ENCODE measurements at places on chromosomes 16 and 17.

- no peak for DNase-seq
These were observed 8.8 kb downstream of the EEF2K start for GRCh38 chr16:22214889-22215288.

DNA sequence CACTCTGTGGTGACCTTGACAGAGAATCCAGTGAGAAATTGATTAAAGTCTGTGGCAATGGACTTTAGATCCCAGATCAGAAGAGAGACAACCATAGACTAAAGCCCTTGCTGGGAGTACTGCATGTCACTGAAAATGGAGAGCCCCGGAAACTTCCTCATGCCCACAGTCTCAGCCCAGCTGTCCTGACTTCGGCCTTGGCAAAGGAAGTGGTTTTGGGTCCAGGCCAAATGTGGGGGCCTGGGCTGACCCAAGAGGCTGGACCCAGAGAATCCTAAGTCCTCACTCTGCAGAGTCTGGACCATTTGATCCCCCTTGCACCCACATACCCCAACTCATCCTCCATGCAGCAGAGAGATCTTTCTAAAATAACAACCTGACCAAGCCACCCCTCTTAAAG, 4.7 kb upstream of the BEAN1 start:
- no peak for DNase-seq

GRCh38 chr16:10122546-10122945, 59.7 kb downstream of the GRIN2A start:
- DNase-seq: no peak

- peak; percentile 79 for DNase-seq
These were observed 78.4 kb downstream of the RPH3AL start for GRCh38 chr17:273981-274832.

GRCh38 chr16:77589071-77589765, 133.1 kb upstream of the NUDT7 start:
- DNase-seq: no peak

Data from mesenteric fat pad (tissue), 1 donor.